ENCODE measurements at places on chromosomes 6 and 20.

DNA sequence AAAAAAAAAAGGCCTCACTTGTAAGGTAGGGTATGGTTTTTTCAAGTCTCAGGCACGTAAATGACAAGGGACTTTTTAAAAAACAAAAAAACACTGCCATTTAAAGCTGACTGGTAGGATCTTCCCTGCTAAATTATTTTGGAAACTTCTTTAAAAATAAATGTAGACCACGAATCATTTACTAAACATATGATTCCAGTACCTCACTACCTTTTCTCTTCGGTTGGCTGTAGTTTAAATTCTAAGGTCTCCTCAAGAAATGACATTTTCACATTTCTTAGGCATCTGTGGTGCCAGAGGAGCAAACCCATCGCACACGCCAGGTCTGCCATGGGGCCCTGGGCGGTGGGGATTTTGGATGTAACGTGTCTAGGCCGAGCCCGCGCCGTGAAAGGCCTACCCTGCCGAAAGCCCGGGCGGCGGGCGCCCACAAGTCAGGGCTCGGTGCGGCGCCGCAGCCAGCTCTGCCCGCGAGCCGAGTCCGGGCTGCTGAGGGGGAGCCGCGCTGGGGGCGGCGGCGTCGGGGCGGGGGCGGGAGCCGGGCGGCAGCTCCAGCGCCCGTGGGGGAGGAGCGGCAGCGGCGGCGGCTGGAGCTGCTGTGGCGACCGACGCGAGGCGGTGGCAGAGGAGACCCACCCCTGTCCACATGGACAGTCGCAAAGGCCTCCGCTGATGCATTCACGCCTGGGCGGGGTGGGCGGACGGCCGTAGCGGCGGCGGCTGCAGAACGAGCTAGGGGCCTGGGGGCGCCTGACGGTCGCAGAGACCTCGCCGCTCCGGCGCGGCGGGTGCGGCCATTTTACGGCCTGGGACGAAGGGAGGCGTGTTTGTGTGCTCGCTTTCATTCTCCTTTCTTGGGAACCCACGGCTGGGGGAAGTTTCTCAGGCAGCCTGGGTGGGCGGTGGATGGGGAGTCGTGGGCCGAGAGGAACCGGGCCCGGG lies at the start of gene SENP6:
SENP6 (plus strand) TSS at position 577 of the 942 bp plus-strand sequence. CDS start 645 bp downstream, outside the sequence.
- DNase-seq, result peak; percentile 78

GRCh38 chr6:71103130-71103529 lies 146.3 kb upstream of the B3GAT2 start:
- DNase-seq, result no peak

- no peak for DNase-seq
These were observed 73.9 kb downstream of the F13A1 start for GRCh38 chr6:6246544-6246943.

GRCh38 chr6:46024124-46024769 lies 8.6 kb upstream of the CLIC5 start:
- DNase-seq, result no peak

- no peak for DNase-seq
These were observed 6.0 kb downstream of the RGS17 start for GRCh38 chr6:153125032-153125431.

DNA sequence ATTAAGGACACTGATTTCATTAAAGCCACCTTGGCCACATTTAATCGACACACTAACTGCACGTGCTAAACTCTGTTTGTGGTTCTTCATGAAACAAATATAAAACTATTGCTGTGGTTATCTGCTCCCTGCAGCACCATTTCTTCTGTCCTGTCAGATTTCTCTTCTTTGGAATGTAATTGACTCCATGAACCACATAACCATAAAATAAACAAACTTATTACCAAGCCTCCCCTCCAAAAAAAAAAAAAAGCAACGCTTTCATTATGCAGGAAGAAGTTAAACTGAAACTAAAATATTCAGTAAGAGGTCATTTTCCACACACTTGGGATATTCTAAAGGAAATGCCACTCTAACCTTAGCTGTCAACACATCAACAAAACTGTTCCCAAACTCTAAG lies 319.1 kb upstream of the NT5E start:
- DNase-seq, result no peak

DNA sequence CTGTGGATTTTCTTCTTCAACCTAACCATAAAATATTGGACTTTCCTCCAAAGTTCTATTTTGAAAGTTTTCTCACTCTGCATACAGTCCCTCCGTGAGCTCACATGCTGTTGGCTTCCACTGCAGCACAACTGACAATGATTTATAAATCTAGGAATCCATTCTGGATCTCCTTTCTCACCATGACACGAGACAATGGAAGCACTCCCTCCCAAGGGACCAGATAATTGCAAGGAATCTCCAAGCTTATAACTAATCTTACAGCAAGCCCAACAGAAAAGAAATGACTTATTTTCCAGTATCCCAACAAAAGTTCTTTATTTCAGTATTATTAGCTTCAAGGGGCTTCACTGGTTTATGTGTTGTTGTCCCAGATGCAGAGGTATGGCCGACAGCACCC lies 729.0 kb downstream of the RFPL4B start:
- no peak for DNase-seq

DNA sequence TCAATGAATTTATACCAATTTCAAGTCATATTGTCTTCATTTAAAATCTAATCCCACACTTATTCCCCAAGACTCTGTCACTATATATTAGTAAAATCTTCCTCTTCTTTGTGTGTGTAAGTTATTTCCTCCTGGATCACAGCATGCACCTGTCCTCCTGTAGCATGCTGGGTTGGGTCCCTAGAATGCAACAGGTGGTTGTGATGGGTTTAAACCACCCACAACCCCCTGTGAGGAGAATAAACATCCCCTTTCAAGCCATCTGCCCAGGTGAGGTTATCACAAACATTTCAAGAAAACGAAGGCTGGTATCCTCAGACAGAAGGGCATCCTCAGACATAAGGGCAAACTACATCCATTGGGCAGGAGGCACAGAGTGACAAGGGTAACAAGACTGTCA lies 26.4 kb downstream of the DZANK1 start:
- DNase-seq, result no peak

- no peak for DNase-seq
These were observed 98.1 kb upstream of the TOP1 start for GRCh38 chr20:40930561-40930960.

Data from activated CD4-positive, alpha-beta T cell treated with anti-CD3 and anti-CD28 coated beads for 48 hours (primary cell).